Muscle of arm (tissue), 14 donors: ENCODE measurements at places on chromosomes 3 and 15.

GRCh38 chr15:57911247-57911646 is 154.3 kb downstream of the ALDH1A2 start:
- no peak for DNase-seq

DNA sequence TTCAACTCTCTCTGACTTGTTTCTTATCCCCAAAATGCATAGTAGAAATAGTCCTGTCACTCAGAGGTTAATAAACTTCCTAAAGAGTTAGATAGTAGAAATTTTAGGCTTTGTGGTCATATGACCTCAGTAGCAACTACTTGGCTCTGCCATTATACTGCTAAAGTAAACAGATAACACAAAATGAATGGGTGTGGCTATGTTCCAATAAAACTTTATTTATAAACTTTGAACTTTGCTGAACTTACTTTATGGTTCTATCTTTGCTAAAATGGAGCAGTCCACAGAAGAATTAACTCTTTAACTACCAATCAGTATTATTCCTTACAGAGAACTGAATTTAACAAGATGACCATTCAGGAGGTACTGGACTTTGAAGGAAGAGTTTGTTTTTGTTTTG is 393.6 kb upstream of the CDIN1 start:
- no peak for DNase-seq

DNA sequence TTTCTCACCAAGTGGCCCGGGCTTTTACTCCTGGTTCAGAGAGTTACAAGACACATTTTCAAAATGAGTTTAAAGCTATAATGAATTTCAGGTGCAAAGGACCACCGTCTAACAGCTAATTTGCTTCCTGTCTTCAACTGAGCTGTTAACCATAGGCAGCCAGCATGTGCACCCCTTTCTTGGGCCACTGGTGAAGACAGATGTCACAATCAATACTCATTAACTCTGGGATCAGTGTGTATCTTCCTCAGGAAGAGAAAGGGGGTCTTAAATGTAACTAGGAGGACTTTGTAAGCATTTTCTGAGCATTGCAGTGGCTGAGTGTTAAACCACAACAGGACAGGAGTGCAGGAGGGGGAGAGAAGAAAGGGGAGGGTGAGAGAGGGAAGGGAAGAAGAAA is 750.7 kb upstream of the CFAP20DC start:
- no peak for DNase-seq

DNA sequence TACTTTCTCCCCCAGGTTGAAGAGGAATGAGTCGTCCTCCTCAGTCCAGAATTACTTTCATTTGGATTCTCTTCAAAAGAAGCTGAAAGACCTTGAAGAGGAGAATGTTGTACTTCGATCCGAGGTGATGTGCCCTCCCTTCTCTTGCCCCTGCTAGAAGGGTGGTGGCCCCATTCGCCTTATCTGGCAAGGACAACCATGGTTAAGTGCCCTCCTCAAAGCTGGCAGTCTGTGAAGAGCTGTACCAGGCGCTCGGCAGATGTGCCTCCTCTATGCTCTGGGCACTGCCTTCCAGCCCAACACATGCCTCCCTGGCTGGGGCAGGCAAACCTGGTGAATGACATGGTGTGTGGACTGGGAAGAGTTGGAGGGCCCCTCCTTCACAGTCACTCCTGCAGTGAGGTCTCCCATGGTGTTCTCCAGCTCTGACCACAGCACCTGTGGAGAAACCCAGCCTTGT is 77.0 kb downstream of the CCK start:
- no peak for DNase-seq

DNA sequence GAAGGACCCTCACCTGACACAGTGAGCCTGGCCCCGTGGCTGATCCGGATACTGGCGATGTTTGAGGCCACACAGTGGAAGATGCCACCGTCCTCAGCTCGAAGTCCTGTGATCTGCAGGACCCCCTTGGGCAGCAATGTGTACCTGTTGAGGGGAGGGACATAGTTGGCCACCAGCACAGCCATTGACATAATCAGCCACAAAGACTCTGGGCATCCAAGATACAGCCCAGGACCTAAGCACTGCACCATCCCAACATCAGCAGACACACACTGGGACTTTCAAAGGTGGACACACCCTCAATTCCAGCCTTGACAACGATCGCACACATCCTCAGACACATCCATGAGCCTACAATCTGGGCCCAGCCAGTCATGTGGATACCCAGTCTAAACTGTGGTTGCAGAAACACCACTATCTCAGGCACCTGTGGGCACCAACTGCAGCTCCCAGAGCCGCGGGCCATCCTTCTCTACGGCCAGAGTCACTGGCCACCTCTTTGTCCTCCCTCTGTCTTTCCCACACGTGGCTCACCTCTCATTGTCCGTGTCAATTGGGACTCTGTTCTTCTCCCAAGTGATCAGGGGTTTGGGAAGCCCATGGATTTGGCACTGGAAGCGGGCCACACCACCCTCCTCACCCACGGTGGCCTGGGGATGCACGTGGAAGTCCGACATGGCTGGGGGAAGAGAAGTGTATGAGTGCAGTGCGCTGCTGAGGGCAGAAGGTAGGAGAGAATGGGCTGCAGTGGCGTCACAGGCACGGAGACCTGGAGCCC is 31.0 kb downstream of the RNU5B-1 start:
- DNase-seq: no peak

DNA sequence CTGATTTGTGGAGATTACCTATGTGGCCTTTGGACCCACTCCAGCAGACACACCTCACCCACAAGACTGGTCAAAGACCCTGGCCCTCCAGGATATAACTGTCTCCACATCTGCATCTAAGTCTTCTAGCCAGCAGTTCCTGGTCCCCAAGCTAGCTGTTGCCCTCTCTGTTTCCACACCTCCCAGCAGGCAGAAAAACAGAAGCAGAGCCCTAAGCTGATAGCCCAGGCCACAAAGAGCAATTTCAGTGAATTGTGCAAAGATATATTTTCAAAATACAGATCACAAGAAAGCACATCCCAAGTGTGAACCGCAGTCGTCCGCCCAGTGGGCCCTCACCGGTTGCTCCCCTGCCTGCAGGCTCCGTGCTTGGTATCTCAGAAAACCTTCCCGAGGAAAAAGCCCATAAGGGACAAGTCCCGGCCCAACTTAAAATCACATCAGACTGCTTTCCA is 2.6 kb downstream of the TNIK start:
- DNase-seq: no peak

GRCh38 chr3:17032407-17033034 is 147.8 kb downstream of the PLCL2 start:
- DNase-seq: no peak

DNA sequence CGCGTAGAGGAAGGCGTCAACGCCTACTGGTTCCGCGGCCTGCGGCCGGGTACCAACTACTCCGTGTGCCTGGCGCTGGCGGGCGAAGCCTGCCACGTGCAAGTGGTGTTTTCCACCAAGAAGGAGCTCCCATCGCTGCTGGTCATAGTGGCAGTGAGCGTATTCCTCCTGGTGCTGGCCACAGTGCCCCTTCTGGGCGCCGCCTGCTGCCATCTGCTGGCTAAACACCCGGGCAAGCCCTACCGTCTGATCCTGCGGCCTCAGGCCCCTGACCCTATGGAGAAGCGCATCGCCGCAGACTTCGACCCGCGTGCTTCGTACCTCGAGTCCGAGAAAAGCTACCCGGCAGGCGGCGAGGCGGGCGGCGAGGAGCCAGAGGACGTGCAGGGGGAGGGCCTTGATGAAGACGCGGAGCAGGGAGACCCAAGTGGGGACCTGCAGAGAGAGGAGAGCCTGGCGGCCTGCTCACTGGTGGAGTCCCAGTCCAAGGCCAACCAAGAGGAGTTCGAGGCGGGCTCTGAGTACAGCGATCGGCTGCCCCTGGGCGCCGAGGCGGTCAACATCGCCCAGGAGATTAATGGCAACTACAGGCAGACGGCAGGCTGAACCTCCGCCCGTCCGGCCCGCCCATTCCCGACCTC is 4.1 kb downstream of the ISLR2 start:
- no peak for DNase-seq

DNA sequence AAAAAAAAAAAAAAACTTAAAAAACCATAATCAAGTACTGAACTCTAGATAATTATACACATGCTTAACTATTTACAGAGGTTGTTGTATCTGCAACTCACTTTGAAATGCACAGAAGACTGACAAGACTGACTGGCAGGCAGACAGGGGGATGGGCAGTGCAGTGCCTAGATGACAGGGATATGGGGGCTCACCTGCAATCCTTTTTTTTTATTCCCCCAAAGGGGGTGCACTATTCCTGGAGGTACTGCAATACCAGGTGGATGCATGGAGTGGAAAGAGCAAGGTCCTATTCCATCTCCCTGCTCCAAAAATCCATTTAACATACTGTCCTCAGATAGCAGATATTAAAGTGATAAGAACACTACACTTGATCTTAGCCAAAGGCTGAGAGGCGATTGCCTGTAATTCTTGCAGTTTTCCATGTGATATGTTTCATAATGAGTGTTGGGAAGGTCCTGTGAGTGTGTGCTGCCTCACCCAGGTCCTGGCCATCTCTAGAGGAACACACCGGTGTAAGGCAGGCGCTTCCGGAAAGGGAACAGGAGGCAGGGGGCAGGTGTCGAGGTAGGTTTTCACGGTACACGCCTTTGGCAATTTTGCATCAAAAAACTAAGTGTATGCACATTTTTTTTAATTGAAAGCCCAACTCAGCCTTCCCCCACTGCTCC is 22.7 kb downstream of the SEC61A1 start:
- no peak for DNase-seq

GRCh38 chr3:177764377-177764912 is 567.2 kb upstream of the TBL1XR1 start:
- DNase-seq: peak; percentile 85

GRCh38 chr3:177680472-177680821 is 483.2 kb upstream of the TBL1XR1 start:
- DNase-seq: no peak

GRCh38 chr3:98536456-98537017 is 4.8 kb downstream of the GPR15 start:
- no peak for DNase-seq

DNA sequence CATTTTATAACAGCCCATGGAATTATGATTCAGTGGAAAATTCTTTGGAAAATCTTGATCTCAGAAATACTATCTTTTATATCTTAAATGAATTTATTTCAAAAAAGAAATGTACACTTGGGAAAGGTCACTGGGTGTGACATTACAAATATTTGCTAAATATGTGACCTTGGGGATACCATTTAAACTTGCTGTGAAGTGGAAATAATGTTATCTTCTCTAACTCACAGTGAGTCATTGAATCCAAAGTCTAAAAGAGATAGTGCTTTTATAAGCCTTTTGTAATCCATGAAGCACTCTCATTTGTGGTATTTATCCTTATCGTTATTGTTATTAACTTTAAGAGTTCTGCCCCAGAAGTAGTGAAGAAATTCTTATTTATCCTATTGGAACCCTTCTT is 289.8 kb upstream of the SEMA6D start:
- no peak for DNase-seq

DNA sequence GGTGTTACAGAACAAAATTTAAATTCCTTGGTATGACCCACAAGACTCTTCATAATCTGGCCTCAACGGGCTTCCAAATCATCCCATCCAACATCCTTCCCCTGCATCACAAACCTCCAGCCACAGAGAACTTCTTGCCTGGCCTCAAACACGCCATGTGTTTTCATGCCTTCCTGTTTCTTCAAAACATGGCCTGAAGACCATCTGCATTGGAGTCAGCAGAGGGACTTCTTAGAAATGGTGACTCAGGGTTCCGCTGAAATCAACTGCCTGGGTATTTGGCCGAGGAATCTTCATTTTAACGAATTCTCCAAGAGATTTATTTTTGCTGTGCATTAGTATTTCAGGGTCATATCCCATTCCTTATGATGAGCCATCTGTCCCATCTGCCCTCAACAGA is 138.1 kb upstream of the RAP2B start:
- DNase-seq: no peak

- DNase-seq: no peak
Measured at GRCh38 chr3:146117406-146118285, 43.3 kb downstream of the PLOD2 start.

DNA sequence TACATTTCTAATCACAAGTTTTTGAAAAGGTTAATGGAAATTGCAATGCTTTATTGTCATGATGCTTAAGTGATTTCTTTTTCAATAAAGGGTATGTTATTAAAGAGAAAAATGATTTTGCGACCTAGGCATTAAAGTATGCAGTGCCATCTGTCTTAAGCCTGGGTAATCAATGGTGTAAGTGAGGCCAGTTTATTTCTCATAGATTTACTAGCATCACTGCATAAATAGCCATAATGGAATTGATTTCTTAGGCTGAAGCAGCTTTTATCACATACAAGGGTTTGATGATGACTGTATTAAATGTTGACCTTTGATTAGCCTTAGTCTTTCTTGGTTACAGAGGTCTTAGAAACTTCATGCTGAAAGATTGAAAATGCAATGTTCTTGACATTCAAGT is 347.4 kb downstream of the FEZF2 start:
- DNase-seq: no peak

GRCh38 chr15:83305704-83306291 is 21.3 kb upstream of the BNC1 start:
- no peak for DNase-seq

GRCh38 chr15:46714950-46715349 is 1002.4 kb upstream of the SEMA6D start:
- no peak for DNase-seq

DNA sequence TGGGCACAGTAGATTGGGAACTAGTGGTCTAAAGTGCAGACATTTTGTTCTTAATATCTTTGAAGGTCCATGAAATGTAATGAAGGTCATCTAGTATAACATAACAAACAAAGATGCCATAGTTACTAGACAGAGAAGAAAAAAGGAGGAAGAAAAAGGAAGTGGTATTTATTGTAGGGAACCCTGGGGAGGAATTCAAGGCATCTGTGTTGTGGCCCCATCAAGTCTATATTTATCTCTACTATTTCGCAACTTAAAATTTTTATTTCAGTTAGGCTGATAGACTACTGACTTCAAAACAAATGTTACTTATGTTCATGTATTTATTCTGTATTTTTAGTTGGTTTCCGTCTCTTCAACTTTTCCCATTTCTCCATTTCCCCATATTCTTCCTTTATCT is 48.9 kb upstream of the ZDHHC23 start:
- DNase-seq: no peak

- DNase-seq: peak; percentile 46
Measured at GRCh38 chr15:68730976-68731897, 89.5 kb downstream of the ANP32A start.

- peak; percentile 34 for DNase-seq
Measured at GRCh38 chr3:188389711-188390342, 235.9 kb downstream of the LPP start.

DNA sequence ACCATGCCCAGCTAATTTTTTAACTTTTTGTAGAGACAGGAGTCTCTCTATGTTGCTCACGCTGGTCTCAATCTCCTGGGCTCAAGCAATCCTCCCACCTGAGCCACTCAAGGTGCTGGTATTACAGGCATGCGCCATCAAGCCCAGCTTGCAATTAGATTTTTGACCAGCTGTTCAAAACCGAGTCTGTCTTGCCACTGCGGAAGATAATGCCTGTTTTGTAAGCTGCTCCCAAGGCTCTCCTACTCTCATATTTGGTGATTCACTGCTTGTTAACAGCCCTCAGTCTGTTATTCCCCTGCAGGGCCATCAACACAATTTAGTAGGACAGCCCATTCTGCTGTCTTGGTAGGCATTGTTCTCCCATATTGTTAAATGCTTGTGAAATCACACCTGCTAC is 17.8 kb upstream of the MCCC1 start:
- no peak for DNase-seq
